ENCODE measurements at places on chromosomes 7 and 10. TPM values are rescaled to one million over a fixed set of nuclear protein-coding genes. Genes with fewer than 3 reads are reported as not detected.

Gene RNLS
- 4.1 TPM for polyA plus RNA-seq

Gene UTF1
- polyA plus RNA-seq = not detected

Gene CYP17A1
- polyA plus RNA-seq = 0.14 TPM

Gene CLRN3
- polyA plus RNA-seq = not detected

Gene OR2A5
- polyA plus RNA-seq = not detected

Gene CHCHD1
- 82.1 TPM for polyA plus RNA-seq

Gene VAX1
- not detected for polyA plus RNA-seq

Gene ADAM8
- polyA plus RNA-seq = 0.88 TPM

Gene ZNF239
- 0.66 TPM for polyA plus RNA-seq

Gene NME8
- polyA plus RNA-seq = not detected

Gene RHOBTB1
- polyA plus RNA-seq = 4.3 TPM

Gene RFC2
- polyA plus RNA-seq = 18.5 TPM

Gene ASB10
- 63.4 TPM for polyA plus RNA-seq

Gene ATG9B
- polyA plus RNA-seq = 0.45 TPM

Gene NOS3
- polyA plus RNA-seq = 25.5 TPM

Gene GPR26
- polyA plus RNA-seq = not detected

Gene DBF4
- polyA plus RNA-seq = 1.5 TPM

Gene VENTX
- polyA plus RNA-seq = 0.83 TPM

Gene BMPER
- 0.88 TPM for polyA plus RNA-seq

Gene GNAI1
- polyA plus RNA-seq = 5.5 TPM

Gene EPO
- not detected for polyA plus RNA-seq

Gene COL26A1
- not detected for polyA plus RNA-seq

Gene CBLL1
- 5.8 TPM for polyA plus RNA-seq

Gene CCL24
- polyA plus RNA-seq = 0.13 TPM

Gene FKBP6
- not detected for polyA plus RNA-seq

Gene OR6V1
- polyA plus RNA-seq = not detected

Gene BUB3
- 11.4 TPM for polyA plus RNA-seq

Gene GRID2IP
- 0.15 TPM for polyA plus RNA-seq

Gene NODAL
- polyA plus RNA-seq = not detected

Gene RPP38
- 12.9 TPM for polyA plus RNA-seq
